RWPE2 (cell line): ENCODE measurements at places on chromosomes 1 and 21.
A peak's percentile ranks its signal among the peaks of the same experiment; 100 is the strongest.

- DNase-seq: no peak
Observed at GRCh38 chr1:32868806-32869455, 1.8 kb downstream of the FNDC5 start.

DNA sequence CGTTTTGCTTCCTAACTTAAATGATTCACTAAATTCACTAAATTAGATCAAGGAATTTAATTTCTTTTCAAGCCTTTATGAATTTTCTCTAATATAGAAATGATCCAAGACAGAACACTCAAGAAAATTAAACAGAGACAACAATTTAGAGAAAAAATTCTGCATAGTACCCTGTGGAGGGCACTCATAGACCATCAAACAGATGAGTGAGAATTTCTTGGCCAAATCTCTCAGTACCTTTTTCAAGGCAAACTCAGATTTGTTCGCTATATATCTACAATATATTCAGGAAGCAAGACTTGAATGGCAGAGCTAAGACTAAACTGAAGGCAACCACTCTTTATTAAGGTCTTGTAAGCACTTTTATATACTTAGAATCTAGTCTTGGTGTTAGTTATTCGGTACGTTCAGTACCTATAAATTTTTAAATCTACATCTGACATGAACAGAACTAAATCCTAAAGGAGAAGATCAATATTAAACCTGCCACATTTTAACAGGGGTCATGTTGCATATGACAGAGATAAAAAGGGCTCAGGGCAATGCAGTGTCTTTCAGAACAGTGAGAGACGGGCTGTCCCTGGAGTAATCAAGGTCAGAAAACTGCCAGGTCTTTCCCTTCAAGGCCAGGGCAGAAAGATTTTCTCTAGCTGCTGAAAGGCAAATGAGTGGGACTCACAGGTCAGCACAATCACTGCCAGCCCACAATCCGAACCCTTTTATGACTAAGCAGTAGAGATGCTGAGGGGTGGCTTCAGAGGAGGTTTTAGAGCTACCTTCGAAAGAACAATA is 118.8 kb upstream of the TMPRSS15 start:
- no peak for DNase-seq

- no peak for DNase-seq
Observed at GRCh38 chr1:236913371-236914037, 90.7 kb downstream of the MT1HL1 start.

- DNase-seq: no peak
Observed at GRCh38 chr1:209895709-209896108, 42.3 kb upstream of the SYT14 start.

DNA sequence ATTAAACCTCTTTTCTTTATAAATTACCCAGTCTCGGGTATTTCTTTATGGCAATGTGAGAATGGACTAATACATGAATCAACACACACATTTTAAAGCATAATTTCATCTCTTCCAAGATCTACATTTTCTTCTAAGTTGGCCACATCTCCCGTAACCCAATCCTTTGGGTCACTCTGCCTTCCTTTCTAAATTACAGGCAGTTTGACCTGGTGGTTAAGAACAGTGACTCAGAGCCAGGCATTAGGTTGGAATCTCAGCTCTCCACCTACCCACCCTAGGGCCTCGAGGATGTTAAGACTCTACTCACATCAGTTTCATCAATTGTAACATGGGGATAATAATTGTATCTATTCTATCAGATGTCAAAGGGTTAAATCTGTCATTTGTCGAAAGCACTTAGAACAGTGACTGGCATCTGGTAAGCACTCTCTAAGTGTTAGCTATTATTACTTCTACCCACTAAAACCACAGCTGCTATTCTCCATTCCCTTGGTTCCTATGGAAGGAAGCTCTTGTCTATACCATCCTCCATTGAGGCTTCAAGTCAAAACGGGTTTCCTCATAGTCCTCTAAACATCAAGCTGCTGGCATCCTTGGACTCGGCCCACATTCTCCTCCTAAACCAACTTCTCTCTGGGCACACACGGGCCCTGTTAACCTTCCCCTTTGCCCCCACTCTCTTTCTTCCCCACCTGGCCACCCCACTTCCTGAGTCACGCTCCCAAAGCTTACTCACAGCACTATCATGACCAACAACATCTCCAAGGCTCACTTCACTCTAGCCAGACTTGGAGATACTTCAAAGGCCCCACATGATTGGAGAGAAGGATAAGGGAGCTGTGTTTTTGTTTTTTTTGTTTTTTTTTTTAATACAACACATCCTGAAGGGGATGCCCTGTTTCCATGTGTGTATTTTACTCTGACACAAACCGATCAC is 116.9 kb downstream of the TGFBR3 start:
- DNase-seq: no peak

GRCh38 chr1:54017979-54018378 is at the start of gene LDLRAD1:
Gene LDLRAD1 (minus strand): TSS chr1:54018186. CDS start chr1:54018112, 74 bp downstream.
- no peak for DNase-seq

GRCh38 chr1:150365941-150366340 is 2.0 kb downstream of the RPRD2 start:
- DNase-seq: no peak

DNA sequence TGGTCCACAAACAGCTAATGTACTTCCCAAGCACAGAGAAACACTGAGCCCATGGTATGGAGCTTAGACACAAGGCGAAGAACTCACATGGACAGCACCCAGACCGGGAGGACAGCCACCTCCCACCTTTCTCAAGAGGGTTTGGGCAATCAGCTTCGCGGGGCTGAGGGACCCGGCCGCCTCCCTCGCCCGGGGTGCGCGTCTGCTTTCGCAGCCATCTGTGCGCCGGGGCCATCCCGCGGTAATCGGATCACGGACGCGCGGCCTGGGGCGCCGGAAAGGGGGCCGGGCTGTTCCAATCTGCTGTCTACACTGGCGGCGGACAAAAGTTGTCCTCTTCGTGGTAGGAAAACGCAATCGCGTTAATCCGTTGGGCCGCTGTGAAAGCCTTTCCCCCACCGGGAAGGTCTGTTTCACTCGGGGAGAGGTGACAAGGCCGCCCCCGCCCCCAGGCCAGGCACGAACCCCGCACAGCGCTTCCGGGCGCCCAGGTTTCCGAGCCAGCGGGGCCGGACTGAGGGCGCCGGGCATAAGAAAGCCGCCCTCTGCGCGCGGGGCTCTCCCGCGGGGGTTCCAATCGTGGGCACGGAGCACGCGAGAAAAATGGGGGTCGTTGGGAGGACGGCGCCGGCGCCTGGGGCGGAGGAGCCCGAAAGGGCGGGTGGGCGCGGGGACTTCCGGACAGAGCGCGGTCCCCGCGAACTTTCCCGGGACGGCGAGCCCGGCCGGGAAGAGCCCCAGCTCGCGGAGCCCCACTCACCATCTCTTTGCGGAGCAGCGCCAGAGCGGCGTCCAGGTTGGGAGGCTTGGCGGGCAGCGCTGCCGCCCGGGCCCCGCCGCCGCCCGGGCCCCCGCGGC is 664 bp downstream of the FAM89A start:
- no peak for DNase-seq

- no peak for DNase-seq
Observed at GRCh38 chr1:222877854-222878253, 63.0 kb downstream of the DISP1 start.

DNA sequence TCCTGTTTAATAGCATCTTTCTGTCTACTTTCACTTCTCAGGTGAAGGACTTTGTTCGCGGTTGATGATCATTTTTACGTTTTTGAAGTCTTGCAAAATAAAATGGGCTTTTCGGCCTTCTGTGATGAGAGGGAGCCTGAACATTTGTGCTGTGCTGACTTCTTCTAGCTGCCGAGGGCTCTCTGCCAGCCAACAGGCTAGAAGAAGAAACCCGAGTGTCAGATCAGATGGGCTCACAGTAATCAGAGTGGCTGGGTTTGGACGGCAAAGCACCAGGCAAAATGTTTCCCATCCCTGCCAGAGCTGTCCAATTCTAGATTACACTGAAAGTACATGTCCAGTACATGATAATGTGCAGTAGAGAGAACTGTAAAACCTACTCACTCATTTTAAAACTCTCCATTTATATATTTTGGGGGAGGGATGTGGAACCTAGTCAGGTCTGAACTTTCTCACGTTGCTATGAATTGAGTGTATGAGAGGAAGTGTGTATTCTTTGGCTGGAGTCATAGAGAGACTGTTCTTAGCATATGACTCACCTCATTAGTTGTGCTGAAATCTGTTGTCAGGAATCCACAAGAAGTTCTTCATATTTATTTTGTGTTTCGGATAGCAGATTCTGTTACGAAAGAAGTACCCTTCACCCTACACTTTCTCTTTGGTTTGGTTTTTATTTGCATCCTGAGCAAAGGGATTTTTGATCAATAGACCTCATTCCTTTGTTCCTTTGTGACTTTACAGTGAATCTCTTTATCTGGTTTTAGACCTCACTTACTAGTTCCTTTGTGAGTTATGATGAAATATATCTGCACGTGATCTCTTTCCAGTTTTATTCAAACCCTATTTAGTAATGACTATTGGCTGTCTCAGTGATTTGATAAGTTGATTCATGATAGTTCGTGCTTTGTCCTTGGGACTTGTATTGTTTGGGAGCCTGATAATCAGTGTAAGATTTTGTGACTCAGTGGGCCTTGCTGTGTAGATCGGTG is 4.8 kb downstream of the ATP1A1 start:
- DNase-seq: no peak

GRCh38 chr1:33347650-33347992 is 26.7 kb upstream of the A3GALT2 start:
- no peak for DNase-seq

DNA sequence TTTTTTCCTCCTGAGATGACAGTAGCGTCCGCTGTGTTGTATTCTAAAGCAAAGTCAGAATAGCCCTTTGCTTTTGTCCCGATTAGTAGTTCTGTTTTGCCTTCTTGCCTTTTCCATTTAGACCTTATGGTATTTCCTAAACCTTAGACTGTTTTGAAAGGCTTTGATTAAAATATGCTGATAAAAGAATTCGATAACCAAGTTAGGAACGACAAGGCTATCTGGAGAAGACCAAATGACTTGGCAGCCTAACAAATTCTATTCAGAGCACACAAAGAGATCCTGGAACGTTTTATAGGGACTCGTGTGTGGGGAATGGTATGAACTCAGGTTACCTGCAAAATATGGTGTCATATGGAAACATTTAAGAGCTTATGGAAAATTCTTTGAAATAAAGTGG is 42.9 kb downstream of the NFIA start:
- no peak for DNase-seq

- DNase-seq: no peak
Observed at GRCh38 chr1:198391393-198392020, 149.0 kb downstream of the ATP6V1G3 start.

- no peak for DNase-seq
Observed at GRCh38 chr21:28588997-28589396, 403.7 kb downstream of the LTN1 start.

DNA sequence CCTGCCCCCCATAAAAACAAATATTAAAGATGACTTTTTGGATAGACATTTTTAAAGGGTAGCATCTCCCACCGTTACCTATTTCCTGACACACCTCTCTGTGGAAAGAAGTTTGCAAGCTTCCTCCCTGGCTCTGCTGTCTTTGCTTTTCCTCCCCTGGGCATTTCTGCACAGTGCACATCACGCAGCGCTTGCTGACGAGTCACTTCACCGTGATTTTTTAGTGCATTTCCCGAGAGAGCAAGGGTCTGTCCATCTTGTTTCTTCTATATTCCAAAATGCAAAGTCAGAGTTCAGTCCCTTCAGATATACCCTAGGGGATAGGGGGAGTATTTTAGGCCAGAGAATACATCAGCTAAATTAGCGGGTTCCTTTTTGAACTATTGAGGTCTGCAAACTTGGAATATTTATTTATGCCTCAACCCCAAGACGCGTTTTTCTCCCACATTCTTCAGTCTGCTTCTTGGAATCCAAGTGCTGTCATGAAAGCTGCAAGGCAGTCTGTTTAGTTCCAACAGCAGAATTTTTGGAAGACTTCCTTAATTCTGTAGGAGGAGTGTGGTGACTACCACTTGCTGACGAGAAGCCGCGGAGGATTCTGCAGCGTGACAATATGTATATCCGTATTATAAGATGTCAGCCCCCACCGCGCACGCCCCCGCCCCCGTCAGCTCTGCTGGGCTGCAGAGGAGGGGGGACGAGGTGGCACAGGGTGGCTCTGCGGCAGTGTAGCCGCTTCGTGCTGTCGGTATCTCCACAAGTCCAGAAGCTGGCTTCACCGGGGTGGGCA is 22.4 kb downstream of the SMYD2 start:
- DNase-seq: no peak

- DNase-seq: no peak
Observed at GRCh38 chr1:12532405-12533315, 85.3 kb downstream of the DHRS3 start.

DNA sequence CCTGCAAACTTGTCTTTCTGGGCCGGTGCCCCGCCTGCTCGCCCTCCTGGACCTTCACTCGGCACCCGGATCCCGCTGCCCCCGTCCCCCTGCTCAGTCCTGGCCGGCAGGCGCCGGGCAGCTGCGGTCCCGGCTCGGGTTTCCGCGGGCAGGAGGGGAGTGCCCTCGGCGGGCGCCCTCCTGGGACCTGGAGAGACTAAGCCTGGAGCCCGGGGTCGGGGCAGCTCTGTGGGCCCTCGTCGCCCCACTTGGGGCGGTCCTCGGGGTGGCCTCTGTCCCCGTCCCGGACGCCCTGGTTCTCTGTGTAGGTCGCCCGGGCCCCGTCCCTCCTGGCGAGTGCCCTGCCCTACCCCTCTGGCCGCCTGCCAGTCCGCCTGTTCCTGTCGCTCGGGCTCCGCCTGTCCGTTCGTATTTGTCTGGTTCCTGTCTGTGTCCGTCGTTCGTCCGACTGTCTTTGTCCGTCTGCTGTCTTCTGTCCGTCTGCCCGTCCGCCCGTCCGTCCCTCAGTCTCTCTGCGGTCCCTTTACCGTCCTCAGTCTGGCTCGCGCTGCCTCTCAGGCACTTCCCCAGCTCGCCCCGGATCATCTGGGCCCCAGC is 490 bp downstream of the SERINC2 start:
- peak; percentile 84 for DNase-seq

DNA sequence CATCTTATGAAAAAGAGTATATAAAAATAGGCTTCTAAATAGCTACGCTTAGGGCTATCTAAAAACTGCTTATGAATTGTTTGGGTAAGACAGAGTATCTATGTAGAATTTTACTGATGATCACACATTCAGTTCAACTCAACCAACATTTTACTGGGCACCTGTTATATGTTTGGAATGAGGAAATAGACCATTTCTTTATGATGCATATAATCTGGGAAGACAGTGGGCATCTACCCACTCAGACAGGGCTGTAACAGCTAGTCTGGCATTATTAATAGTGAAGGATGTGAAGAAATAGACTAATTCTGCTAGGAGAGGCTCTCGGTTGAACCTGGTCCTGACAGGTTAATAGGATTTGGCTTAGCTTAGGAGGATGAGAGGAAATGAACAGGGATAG is 56.9 kb downstream of the TIAM1 start:
- DNase-seq: no peak

GRCh38 chr1:242139442-242139841 is 140.5 kb upstream of the MAP1LC3C start:
- no peak for DNase-seq

GRCh38 chr1:240178366-240178765 is 86.7 kb downstream of the FMN2 start:
- DNase-seq: no peak

DNA sequence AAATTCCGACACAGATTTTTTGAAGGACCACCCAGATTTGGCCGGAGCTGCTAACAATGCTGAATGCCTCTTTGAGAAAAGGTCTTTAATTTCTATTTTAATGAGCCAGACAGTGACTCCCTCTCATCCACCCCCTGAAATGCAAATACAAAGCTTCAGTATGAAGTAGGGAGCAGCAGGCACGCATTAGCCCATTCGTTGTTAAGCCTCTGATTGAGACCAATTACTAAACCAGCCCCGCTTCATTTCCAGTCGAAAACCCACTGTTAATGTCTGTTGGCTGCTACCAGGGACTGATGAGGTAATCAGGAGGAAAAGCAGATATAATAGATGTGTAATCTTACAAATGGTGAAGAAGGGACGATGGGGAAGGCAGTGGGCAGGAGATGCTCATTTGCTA is 4.8 kb upstream of the C8A start:
- no peak for DNase-seq

GRCh38 chr1:232109391-232109790 is 482.8 kb downstream of the DISC1 start:
- no peak for DNase-seq
